ENCODE measurements at places on chromosomes 7 and 10. TPM values are rescaled to one million over a fixed set of nuclear protein-coding genes. Genes with fewer than 3 reads are reported as not detected.

SPAM1 gene
- not detected for total RNA-seq

GDF2 gene
- not detected for total RNA-seq

DNA sequence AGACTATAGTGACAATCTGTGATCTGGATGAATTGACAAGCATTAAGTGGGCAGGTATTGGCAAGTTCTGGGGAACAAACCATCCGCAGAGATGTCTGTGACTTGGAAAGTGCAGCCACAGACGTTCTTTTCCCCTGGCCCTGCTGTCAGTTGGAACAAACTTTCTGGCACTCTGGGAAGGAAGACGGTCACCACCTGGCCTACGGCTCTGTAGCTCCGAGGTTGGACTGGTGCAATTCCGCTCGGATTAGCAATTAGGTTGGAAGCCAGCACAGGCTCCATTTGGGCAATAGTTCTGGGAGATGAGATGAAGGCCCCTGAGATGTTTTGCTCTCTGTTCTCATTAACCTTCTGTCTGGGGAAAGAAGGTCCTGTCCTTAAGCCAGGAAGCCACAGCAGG, 437.5 kb downstream of the CALN1 start:
- no peak for DNase-seq
- no peaks in the 10 kb centered on the region for H3K4me1 ChIP-seq
- H3K36me3 ChIP-seq, result no peaks in the 10 kb centered on the region
- H3K4me3 ChIP-seq, result no peak overlapping the region
- H3K27me3 ChIP-seq, result no peaks in the 10 kb centered on the region

- peak overlapping the region; percentile 100 for H3K27ac ChIP-seq
- peak overlapping the region; percentile 90 for H3K4me3 ChIP-seq
- H3K27me3 ChIP-seq, result no peaks in the 10 kb centered on the region
- no peaks in the 10 kb centered on the region for H3K36me3 ChIP-seq
- no peak for DNase-seq
Measured at GRCh38 chr7:32494946-32495297, 367 bp upstream of the AVL9 start.

- DNase-seq, result no peak
- H3K27ac ChIP-seq, result no peak overlapping the region
- peaks cover 41% of the 10 kb centered on the region for H3K36me3 ChIP-seq
- H3K4me3 ChIP-seq, result no peak overlapping the region
- H3K27me3 ChIP-seq, result no peaks in the 10 kb centered on the region
- peaks cover 20% of the 10 kb centered on the region for H3K4me1 ChIP-seq
Measured at GRCh38 chr7:150371996-150372270, 3.3 kb downstream of the REPIN1 start.

GRCh38 chr7:104946338-104946737, 67.7 kb upstream of the KMT2E start:
- H3K36me3 ChIP-seq, result no peaks in the 10 kb centered on the region
- peaks cover 32% of the 10 kb centered on the region for H3K4me1 ChIP-seq
- peak overlapping the region; percentile 84 for H3K27ac ChIP-seq
- no peaks in the 10 kb centered on the region for H3K27me3 ChIP-seq

DNA sequence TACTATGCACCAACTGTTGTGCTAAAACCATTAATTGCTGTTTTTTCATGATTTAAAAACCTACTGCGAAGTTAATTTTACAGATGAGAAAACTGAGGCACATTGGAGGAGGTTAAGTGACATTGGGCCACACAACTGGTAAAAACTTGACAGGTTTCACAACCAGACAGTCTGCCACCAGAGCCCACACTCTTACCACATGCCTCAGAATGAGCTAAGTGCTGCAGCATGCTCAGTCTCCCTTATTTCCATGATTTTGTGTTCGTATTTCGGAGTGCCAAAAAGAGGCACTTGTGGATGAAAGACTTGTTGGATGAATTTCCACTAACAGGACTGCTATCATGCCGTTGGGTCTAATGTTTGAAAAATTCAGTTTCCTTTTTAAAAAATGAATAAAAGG, 77.4 kb downstream of the PCLO start:
- DNase-seq, result no peak
- no peaks in the 10 kb centered on the region for H3K4me1 ChIP-seq
- no peak overlapping the region for H3K4me3 ChIP-seq
- no peaks in the 10 kb centered on the region for H3K36me3 ChIP-seq
- no peak overlapping the region for H3K27ac ChIP-seq

GRCh38 chr10:65571011-65571570, 1354.7 kb upstream of the LRRTM3 start:
- no peaks in the 10 kb centered on the region for H3K4me1 ChIP-seq
- H3K4me3 ChIP-seq, result peak overlapping the region; percentile 49
- no peak for DNase-seq
- H3K36me3 ChIP-seq, result no peaks in the 10 kb centered on the region
- H3K27ac ChIP-seq, result no peak overlapping the region

DNA sequence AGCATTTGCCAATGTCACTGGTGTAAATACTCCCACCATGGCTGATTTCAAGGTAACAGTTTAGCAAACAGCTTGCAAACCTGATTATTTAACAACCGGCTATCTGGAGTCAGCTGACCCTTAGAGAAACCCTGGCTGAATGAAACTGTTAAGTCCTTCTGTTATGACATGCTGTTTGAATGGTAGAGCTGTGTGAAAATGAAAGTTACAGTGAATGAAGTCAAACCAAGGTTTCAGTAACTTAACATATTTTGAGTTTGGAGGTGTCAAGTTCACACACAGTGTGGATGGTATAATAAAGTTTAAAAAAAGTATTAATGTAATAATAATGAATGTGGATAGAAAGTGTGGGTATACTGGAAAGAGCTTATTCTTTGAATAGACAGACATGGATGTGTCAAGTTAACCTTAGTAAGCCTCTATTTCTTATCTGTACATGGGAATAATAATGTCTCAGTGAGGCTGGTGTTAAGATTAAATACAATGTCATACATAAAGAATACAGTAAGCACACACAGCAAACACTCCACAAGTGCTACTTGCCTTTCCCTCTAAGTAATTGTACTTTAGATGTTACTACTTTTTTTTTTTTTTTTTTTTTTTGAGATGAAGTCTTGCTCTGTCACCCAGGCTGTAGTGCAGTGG, 150.4 kb downstream of the TAX1BP1 start:
- H3K4me3 ChIP-seq, result no peak overlapping the region
- no peak for DNase-seq
- no peak overlapping the region for H3K27ac ChIP-seq
- H3K36me3 ChIP-seq, result no peaks in the 10 kb centered on the region
- no peaks in the 10 kb centered on the region for H3K4me1 ChIP-seq
- no peaks in the 10 kb centered on the region for H3K27me3 ChIP-seq

GRCh38 chr7:83985821-83986220, 208.8 kb downstream of the SEMA3A start:
- no peak for DNase-seq
- H3K27ac ChIP-seq, result no peak overlapping the region
- H3K36me3 ChIP-seq, result no peaks in the 10 kb centered on the region
- H3K27me3 ChIP-seq, result no peaks in the 10 kb centered on the region

DNA sequence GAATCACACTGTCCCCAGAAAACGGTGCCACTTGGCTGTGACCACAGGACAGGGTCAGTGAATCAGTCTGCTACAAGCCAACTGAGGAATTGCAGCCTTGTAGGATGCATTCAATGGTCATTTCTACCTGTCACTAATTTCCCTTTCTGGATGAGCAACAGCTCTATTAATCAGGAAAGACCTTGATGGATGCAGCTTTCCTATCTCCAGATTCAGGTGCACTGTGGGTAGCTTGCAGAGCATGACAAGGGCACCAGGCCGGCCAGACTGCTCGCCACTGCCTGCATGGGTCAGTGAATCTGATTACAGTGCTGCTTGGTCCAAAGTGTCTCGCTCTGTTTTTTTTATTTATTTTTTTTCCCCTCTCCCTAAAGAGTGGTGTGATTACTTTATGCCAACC, 506.8 kb upstream of the AUTS2 start:
- no peaks in the 10 kb centered on the region for H3K4me1 ChIP-seq
- no peaks in the 10 kb centered on the region for H3K27me3 ChIP-seq
- no peak overlapping the region for H3K27ac ChIP-seq
- no peak overlapping the region for H3K4me3 ChIP-seq
- DNase-seq, result no peak

- H3K4me1 ChIP-seq, result peaks cover 15% of the 10 kb centered on the region
- H3K27ac ChIP-seq, result no peak overlapping the region
- H3K27me3 ChIP-seq, result no peaks in the 10 kb centered on the region
- DNase-seq, result no peak
- no peak overlapping the region for H3K4me3 ChIP-seq
Measured at GRCh38 chr7:27842094-27842692, 102.2 kb downstream of the TAX1BP1 start.

DNA sequence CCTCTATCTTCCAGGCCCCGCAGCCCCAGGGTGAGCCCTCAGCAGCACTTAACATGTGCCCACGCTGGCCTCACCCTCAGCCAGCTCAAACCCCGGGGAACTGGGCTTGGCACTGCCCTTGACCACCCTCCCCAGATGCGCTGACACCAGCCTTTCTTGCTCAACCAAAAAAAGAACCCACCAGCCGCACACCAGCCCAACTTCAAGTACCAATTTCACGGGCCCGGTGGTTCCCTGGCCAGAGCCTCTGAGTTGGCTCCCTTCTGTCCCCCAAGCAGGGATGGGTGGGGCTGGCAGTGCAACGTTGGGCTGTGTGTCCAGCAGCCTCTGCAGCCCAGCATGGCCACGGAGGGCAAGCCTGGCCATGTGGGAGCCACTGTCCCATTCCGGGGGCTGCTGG, 96.3 kb downstream of the COL13A1 start:
- no peaks in the 10 kb centered on the region for H3K36me3 ChIP-seq
- H3K27ac ChIP-seq, result no peak overlapping the region
- no peak overlapping the region for H3K4me3 ChIP-seq
- no peaks in the 10 kb centered on the region for H3K27me3 ChIP-seq
- no peaks in the 10 kb centered on the region for H3K4me1 ChIP-seq

DNA sequence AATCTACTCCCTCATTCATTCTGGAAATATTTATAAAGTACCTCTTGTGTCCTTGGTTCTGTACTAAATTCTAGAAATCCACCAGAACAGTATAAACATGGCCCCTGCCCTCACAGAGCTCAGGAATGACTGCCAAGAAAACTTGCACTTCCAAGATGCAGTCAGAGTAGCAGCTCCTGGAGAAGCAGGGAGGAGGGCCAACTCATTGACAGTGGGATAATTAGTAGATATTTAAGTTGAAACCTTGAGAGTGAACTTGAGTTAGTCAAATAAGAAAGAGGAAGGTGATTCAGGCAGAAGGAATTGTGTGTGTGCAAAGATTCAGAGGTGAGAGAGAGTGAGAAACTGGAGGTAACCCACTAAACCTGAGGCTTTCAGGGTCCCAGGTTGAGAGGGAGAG, 182.2 kb upstream of the INHBA start:
- no peaks in the 10 kb centered on the region for H3K36me3 ChIP-seq
- H3K4me1 ChIP-seq, result peaks cover 12% of the 10 kb centered on the region
- H3K4me3 ChIP-seq, result no peak overlapping the region
- H3K27ac ChIP-seq, result peak overlapping the region; percentile 44
- H3K27me3 ChIP-seq, result no peaks in the 10 kb centered on the region

GRCh38 chr10:95477175-95477520, 84.0 kb downstream of the SORBS1 start:
- H3K4me3 ChIP-seq, result no peak overlapping the region
- DNase-seq, result no peak
- no peaks in the 10 kb centered on the region for H3K36me3 ChIP-seq
- peaks cover 14% of the 10 kb centered on the region for H3K4me1 ChIP-seq
- H3K27ac ChIP-seq, result peak overlapping the region; percentile 49

DNA sequence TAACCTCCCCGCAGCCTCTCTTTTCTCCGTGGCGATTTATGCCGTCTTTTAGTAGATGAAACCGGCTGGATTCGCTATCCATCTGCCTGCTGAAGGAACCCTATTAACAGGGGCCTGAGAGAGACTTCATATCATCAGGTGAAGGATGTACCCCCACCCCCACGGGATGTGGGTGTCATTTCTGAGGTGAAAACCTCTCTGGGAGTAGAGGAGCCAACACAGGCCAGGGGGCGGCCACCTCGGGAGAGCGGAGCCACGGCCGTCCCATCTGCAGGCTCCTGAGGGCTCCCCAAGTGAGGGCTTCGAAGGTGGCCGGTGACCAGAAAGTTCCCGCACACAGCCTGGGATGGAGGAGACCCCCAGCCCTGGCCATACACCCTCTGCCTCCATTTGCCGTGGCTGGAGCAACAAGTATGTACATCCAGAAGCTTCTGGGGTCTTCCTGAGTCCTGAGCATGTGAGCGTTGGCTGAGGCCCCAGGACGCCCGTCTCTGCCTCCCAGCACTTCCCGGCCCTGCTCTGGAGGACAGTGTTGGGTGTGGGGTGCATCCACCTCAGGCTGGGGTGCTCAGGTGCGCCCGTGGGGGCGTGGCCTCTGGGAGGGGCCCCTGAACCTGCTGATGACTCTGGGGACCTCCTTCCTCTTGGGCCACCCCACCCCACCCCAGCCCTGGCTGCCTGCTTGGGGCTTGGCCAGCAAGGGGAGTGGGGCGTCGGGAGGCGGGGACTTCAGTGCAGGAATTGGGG, 84.7 kb downstream of the NKX6-2 start:
- H3K4me1 ChIP-seq, result peaks cover 20% of the 10 kb centered on the region
- no peak for DNase-seq
- H3K4me3 ChIP-seq, result no peak overlapping the region
- H3K36me3 ChIP-seq, result no peaks in the 10 kb centered on the region
- no peaks in the 10 kb centered on the region for H3K27me3 ChIP-seq

GRCh38 chr7:9488555-9488954, 1055.1 kb downstream of the NXPH1 start:
- no peaks in the 10 kb centered on the region for H3K27me3 ChIP-seq
- H3K36me3 ChIP-seq, result no peaks in the 10 kb centered on the region
- H3K4me1 ChIP-seq, result no peaks in the 10 kb centered on the region
- H3K27ac ChIP-seq, result no peak overlapping the region

DNA sequence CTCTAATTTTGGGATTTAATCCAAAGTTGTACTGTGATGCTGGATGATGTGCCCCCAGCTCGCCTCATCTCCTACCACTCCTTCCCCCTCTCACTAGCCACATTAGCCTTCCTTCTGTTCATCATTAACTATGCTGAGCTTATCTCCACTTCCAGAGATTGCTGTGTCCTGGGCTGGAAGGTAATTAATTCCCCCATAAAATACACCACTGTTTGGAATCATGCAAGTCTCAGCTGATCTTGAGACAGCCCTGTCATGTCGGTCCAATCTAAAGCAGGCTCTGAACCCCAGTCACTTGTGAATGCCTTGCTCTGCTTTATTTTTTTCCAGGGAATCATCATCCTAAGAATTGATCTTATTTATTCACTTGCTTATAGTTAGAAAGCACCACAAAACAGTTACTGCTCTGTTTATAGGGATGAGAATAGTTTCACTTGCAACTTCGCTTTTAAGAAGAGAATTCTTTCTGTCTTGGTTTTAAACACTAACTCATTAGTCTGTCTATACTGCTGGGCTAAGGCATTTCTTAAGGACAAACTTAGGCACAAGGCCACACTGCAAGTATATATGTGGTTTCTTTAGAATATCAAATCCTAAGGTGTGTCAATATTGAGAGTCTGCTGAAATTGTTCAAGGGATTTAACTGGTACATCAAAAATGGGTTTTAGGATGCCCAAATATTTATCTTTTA, 341.1 kb upstream of the SEMA3A start:
- no peak overlapping the region for H3K27ac ChIP-seq
- no peaks in the 10 kb centered on the region for H3K36me3 ChIP-seq
- no peak for DNase-seq
- H3K4me1 ChIP-seq, result no peaks in the 10 kb centered on the region
